CD4-positive, alpha-beta T cell (primary cell): ENCODE measurements at places on chromosomes 12 and 14. TPM values are rescaled to one million over a fixed set of nuclear protein-coding genes. Genes with fewer than 3 reads are reported as not detected.

The FOXM1 gene
- 0.59 TPM for total RNA-seq

The PGF gene
- total RNA-seq = not detected

DNA sequence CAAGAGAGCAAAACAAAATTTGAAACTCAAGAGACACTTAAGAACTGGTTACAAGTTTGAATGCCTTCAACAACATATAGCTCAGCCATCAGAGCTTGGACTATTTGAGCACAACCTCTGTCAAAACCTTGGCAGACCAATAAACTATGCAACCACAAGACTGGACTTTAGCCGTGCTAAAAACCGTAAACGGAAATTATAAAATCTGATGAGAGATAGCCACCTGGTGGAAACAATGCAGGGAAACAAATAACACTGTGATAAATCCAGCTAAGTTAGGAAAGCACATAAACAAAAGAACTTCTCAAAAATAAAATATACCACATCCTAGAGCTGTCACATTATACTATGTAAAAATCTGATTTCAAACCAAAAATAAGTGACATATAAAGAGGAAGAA lies 1074.2 kb upstream of the NOVA1 start:
- no peaks in the 10 kb centered on the region for H3K4me1 ChIP-seq
- H3K27me3 ChIP-seq = no peaks in the 10 kb centered on the region
- H3K4me3 ChIP-seq = no peak overlapping the region
- no peak for DNase-seq
- no peak overlapping the region for H3K27ac ChIP-seq
- no peaks in the 10 kb centered on the region for H3K36me3 ChIP-seq

- H3K4me3 ChIP-seq = no peak overlapping the region
- H3K27me3 ChIP-seq = no peaks in the 10 kb centered on the region
- no peak overlapping the region for H3K27ac ChIP-seq
- no peak for DNase-seq
Observed at GRCh38 chr12:10289005-10289754, 18.5 kb upstream of the KLRD1 start.

DNA sequence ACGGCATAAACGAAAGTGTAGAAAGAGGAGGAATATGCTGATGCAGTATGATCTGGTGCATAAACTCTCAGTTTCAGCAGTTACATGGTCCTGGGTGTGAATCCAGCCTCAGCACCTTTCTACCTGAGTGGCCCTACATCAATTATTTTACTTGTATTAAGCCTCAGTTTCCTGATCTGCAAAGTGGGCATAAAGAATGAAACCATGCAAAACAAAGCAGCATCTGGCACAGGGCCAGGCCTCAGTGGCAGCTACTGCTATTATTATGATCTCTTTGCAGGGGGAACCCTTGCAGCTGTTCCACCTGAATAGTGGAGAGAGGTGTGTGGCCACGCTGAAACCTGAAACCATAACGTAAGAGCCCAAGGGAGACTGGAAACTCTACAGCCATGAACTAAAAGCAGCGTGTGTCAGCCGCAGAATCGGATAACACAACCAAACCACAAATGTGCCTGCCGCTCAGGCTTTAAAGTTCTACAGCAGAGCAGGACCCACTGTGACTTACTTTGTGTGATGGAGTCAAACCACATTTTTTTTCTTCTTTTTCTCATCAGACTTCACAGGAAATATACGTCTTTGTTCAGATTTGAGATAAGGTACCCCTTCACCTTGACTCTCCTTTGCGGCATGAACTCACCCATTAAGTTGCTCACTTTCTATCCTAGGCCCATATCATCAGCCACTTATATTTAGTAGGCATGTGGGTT lies 29.2 kb upstream of the FOS start:
- no peaks in the 10 kb centered on the region for H3K27me3 ChIP-seq
- H3K4me3 ChIP-seq = peak overlapping the region; percentile 19
- H3K27ac ChIP-seq = peak overlapping the region; percentile 75
- peak; percentile 94 for DNase-seq
- no peaks in the 10 kb centered on the region for H3K36me3 ChIP-seq
- H3K4me1 ChIP-seq = peaks cover 68% of the 10 kb centered on the region

DNA sequence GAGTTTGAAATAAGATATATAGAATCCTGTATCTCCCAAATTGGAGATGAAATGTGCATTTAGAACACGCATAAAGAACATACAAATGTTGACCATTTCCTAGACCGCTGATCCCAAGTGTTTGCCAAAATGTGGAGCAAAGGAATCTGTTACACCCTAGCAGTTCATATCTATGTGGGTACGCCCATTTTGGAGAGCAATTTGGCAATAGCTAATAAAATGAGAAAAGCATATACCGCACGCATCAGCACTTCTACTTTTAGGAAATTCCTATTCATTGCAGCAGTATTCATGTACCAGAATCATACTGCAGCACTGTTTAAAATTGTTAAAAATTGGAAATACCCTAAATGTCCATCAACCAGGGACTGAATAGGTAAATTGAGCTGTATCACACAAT lies 937.8 kb downstream of the BCL11B start:
- H3K27ac ChIP-seq = no peak overlapping the region
- H3K4me1 ChIP-seq = no peaks in the 10 kb centered on the region
- no peak for DNase-seq
- no peaks in the 10 kb centered on the region for H3K36me3 ChIP-seq

GRCh38 chr12:59414051-59414450 lies 181.8 kb upstream of the SLC16A7 start:
- DNase-seq = no peak
- no peak overlapping the region for H3K4me3 ChIP-seq
- no peaks in the 10 kb centered on the region for H3K36me3 ChIP-seq
- H3K27me3 ChIP-seq = no peaks in the 10 kb centered on the region
- no peak overlapping the region for H3K27ac ChIP-seq

GRCh38 chr12:110791589-110791988 lies 48.9 kb upstream of the PPP1CC start:
- H3K27me3 ChIP-seq = no peaks in the 10 kb centered on the region
- H3K4me1 ChIP-seq = no peaks in the 10 kb centered on the region
- H3K27ac ChIP-seq = no peak overlapping the region
- no peak overlapping the region for H3K4me3 ChIP-seq
- H3K36me3 ChIP-seq = no peaks in the 10 kb centered on the region
- no peak for DNase-seq
